ENCODE measurements at places on chromosomes 12 and 14.

GRCh38 chr12:39620659-39621658 lies 1.4 kb upstream of the ABCD2 start:
- DNase-seq: no peak

DNA sequence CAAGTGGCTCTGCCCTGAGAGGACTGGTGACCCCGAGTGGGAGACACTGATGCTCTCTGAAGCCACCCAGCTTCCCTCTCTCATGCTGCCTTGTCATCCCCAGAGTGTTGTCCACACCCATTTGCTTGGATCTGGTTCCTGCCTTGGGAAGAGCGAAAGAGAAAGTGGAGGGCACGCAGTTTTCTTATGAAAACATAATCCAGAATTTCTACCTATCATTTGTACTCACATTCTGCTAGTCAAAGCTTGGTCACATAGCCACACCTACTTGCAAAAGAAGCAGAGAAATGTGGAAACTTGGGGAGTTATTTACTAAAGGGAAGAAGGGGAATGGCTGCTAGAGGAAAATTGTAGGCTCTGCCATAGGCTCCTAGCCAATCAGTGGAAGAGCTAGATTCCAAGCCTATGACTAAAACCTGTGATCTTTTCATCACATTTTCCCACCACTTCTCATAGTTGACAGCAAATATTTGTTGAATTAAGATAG lies 326.3 kb downstream of the ZFP36L1 start:
- no peak for DNase-seq

- DNase-seq: no peak
Observed at GRCh38 chr12:124562018-124562795, 5.2 kb downstream of the NCOR2 start.

- DNase-seq: no peak
Observed at GRCh38 chr14:101090976-101091375, 187.5 kb upstream of the RTL1 start.

GRCh38 chr12:53994264-53995001 lies 5.5 kb upstream of the HOXC9 start:
- DNase-seq: no peak

DNA sequence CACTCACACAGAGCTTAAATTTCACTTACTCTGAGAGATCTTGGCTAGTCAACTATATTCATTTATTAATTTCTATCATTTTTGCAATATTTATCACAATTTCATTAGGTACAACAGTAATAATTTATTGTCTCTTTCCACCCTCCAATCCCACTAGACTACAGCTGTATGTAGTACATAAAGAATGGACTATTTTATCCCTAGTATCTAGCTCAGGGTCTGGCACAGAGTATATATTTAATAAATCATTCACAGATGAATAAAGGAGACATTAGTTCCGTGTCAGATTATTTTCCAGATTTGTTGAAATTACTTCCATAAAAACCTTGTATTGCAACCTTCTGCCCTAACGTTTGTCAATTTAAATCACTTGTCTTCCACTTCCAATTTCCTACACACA lies 1781.1 kb upstream of the SEL1L start:
- no peak for DNase-seq

DNA sequence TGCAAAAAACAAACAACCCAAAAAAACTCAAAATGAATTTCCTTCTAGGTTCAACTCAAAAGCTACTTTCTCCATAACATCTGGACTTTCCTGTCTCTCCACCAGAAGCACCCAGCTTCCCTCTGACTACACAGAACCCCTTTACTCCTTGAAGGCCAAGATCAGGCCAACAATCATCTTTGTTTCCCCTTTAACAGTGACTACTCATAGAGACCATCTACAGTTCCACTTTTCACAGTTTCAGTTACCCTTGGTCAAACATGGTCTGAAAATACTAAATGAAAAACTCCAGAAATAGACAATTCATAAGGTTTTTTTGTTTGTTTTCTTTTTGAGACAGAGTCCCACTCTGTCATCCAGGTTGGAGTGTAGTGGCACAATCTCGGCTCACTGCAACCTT lies 11.8 kb downstream of the GCH1 start:
- DNase-seq: no peak

- DNase-seq: no peak
Observed at GRCh38 chr14:29278301-29279263, 512.0 kb downstream of the FOXG1 start.

- DNase-seq: no peak
Observed at GRCh38 chr14:102545461-102546265, 36.1 kb upstream of the ANKRD9 start.

DNA sequence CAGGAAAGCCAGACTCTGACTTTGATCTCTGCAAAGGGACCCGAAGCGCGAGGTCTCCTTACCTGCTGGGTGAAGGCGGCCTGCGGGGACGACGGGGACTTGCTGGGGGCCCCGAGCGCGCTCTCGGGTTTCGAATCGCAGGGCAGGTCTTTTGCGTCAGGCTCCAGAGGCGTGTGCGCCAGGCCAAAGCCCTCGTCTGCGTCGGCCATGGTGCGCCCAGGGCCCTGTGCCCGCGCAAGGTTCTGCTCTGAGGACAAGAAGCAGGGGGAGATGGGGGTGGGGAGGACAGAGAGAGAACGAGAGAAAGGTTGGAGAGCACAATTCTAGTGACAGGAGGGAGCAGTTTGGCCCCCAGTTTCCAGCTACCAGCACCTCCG lies 2.3 kb downstream of the TBX5 start:
- no peak for DNase-seq

DNA sequence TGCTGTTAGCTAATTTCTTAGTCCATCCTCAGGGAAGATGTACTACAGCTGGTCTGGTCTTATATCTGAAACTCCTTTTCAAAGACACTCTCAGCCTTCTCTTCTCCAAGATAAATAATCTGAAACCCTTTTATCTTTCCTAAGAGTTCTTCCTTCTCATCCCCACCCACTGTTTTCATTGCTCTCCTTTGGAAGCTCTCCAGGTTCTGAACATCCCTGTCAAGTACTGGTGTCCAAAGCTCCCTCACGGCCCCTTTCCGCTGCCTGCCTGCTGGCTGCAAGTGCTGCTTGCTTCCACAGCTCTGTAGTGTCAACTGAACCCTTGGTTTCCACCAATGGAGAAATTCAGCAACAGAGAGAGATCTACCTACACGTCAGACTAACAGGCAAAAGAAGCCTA lies 6.6 kb upstream of the SLC6A13 start:
- DNase-seq: no peak

DNA sequence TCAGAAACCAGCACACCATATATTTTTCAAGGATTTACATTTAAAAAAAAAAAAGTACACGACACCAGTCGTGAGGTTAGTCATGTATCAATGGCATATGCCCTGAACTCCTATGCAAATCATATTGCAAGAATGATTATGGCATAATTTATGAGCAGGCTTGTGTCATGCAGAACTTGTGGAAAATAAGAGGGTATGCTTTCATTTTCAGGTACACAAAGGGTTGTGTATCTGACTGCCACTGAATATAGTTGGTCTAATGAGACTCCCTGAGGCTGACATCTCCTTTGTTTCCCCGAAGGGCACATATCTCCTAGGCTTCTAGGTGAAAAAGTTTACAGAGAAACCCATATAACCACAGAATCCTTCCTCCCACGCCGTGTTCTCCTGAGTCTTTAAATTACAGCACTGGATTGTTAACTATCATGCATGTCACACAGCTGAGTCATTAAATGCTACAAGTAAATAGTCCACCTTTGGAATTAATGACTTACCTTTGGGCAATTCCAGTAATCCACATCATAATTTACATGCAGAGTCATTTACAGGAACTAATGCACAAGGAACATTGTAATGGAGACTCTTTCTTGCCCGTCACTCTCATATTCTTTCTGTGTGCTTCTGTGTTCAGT lies 356.7 kb upstream of the DIO2 start:
- DNase-seq: no peak

- DNase-seq: no peak
Observed at GRCh38 chr12:24780697-24781368, 168.1 kb downstream of the BCAT1 start.

DNA sequence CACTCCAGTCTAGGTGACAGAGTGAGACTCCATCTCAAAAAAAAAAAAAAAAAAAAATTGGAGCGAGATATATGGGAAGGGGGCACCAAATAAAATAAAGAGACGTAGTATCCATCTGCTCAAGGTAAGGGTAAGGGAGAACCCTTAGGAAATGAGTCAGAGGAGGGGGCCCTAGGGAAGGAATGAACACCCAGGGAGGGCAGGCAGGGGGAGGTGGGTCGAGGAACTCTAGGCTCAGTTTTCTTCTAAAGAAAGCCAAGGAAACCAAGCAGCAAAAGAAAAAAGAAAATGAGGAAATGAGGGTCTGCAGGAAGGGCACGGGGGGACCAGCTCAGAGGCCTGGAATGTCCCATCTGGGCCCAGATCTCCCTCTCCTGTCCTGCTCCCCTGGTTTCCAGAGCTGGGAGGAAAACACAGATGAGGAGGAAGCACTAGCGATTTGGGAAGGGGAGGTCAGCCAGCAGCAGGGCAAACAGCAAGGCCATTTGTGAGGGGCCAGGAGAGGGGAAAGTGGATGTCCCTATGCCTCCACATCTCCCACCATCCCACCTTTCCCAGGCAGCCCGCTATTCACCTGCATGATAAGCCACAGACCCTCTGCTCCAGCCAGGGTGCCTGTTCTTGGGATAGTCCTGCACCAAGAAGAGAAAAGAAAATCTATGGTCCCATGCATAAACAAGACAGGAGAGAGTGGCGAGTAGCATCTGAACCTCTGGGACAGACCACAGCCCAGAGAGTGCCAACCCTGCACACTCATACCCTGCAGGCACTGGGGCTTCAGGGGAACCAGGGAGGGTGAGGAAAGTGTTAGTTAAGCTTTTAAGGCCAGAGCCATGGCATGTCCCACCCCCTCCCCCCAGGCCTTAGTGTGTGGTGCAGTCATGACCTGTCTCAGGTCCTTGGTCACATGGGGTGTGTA lies 11.9 kb downstream of the SPRYD3 start:
- DNase-seq: no peak

DNA sequence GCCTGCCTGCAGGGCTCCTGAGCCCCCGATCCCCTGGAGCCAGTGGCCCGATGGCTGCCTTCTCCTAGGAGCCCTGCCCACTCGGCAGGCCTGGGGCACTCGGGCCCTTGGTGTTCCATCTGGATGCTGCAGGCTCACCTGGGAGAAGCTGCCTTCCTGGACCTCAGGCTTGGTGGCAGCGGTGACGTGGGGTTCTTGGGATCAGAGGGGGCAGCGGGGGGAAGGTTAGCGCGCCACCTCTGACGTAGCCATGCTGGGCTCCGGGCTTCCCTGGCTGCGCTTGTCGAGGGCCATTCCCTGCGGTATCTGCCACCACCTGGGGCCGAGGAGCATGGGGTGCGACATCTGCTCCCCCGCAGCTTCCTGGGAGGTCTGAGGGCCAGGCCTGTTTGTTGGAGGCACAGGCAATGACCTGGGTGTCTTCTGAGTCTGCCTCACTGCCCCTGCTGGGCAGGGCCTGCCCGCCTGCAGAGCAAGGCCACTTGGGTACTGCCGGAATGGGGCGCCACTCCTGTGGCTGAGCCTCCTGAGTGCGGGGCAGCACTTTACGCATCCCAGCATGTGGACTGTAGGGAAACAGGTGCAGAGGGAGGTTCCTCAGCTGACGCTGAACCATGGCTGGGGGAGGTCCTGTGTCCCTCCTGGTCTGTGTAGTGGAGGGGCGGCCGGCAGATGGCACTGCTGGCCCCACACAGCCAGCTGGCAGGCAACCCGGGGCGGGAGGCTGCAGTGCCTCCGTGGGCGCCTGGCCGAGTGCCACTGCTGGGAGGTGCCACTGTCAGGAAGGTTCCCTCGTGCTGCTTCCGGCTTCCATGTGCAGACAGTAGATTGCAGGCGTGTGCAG lies 20.3 kb downstream of the MTA1 start:
- DNase-seq: no peak

GRCh38 chr12:68559984-68560850 lies 50.5 kb upstream of the RAP1B start:
- no peak for DNase-seq

DNA sequence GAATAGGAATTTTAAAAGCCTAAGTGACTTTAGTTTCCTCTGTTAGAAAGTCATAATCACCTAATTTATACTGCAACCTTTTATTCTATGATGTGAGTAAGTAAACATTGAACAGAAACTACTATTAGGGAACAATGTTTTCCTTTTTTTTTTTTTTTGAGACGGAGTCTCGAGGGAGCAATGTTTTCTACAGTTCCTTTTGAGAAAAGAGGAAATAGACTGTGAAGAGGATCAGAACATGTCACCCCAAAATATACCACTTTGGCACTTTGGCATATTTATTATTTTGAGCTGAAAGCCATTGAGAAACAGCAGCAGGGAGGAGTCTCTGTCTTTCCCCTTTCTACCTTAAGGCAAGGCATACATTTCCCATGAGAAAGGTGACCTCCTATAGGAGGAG lies 162.7 kb upstream of the CNOT2 start:
- no peak for DNase-seq

DNA sequence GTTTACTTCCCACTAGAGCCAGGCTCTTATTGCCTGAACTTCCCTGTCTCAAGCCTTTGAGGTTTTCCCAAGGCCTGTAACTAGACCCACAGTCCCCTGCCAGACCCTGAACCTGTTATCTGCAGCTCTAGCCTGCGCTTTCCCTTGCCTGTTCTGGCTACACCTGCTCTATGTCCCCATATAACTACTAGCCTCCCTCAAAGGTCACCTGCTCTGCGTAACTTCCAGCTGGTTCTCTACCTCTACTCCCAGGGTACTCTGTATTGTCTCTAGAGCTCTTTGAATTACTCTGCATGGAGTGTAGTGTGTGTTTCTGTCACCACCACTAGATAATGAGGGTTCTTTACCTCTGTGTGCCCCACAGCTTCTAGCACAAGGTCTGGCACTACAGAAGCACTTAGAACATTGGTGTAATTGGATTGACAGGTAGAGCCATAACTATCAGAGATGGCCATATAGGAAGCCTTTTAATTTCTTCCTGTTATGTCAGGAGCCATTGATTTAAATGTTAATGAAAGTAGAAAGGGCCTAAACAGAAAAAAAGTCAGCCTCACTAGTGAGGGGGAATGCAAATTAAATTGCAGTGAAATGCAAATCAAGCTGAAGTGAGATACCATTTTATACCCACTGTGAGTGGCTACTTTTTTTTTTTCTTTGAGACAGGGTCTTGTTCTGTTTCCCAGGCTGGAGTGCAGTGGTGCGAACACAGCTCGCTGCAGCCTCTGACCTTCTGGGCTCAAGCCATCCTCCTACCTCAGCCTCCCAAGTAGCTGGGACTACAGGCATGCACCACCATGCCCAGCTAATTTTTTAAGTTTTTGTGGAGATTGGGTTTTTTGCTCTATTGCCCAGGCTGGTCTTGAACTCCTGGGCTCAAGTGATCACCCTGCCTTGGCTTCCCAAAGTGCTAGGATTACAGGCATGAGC lies 47.8 kb downstream of the EID3 start:
- no peak for DNase-seq

DNA sequence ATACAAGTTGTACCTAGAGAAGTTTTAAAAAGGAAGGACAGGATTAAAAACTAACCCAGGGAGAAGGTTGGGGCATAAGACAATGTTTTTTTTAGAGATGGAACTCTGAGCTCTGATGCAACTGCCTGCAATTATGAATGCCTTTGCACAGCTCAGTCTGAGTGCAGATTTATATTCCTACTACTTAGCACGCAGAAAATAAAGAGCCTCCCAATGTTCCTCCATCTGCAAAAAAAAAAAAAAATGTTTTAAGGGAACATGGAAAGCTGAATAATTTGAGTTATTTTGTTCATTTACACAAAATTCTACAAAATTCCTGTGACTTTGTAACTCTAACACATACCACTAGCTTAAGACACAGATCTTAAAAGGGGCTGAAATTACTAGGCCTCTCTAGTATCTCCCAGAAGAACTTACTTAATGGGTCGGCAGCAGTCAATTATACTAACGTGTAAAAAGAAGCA lies 15.7 kb downstream of the CLIP1 start:
- no peak for DNase-seq

Measured in activated CD8-positive, alpha-beta memory T cell treated with anti-CD3 and anti-CD28 coated beads for 4 hours (primary cell).